ENCODE measurements at places on chromosomes 3 and 15.

DNA sequence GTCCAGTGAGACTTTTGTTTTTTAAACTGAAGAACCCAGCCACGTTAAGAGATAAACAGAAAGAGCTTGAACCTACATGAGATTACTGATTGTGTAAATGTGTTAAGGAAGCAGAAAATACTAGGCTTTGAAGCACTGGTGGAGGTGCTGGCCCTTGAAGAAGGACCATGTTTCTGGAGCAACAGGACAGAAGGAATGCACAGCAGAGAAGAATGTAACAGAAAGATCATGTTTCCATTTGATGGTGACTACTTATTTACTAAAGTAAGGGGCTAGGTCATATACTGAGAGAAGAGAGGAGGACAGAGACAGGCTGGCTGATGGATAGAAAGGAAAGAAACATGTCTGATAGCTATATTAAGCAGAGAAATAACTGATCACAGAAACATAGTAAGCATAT lies 88.8 kb downstream of the CLASP2 start:
- no peak for DNase-seq

- DNase-seq, result no peak
Measured at GRCh38 chr15:81166636-81167305, 29.9 kb upstream of the IL16 start.

- DNase-seq, result no peak
Measured at GRCh38 chr15:61049934-61050333, 179.2 kb downstream of the RORA start.

GRCh38 chr3:68974711-68975110 lies 38.8 kb downstream of the EOGT start:
- DNase-seq, result no peak

DNA sequence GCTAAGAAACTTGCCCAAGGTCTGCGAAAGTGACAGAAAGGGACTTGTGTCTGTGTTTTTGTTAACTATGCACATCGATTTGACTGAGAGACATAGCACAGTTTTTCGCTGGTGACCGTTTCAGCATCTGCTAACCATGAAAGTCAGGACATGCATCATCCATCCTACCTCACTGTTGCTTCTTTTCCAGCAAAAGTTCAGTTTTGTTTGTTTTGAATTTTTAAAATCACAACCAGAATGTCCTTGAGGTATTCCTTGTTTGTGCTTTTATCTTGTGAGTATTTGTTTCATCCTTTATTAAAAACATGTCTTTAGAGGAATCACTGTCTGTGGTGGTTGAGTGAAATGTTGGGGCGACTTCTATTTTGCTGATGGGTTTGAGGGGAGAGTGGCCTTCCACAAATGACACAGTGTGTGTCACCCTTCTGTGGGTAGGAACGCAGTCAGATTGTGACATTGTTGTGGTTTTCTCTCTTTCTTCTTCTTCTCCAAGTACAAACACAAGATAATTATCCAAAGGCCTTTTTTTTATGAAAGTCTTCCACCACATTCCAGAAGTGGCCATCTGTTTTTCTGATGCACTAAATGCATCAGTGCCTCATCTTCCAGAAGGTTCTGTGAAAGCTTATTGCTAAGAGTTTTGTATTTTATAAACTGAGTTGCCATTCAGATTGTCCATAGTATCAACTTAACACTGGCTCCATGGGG lies 214.4 kb upstream of the NR2E3 start:
- no peak for DNase-seq

GRCh38 chr3:52852419-52852818 lies 17.6 kb upstream of the MUSTN1 start:
- no peak for DNase-seq

- DNase-seq, result no peak
Measured at GRCh38 chr3:194508491-194509453, 22.0 kb upstream of the ATP13A3 start.

DNA sequence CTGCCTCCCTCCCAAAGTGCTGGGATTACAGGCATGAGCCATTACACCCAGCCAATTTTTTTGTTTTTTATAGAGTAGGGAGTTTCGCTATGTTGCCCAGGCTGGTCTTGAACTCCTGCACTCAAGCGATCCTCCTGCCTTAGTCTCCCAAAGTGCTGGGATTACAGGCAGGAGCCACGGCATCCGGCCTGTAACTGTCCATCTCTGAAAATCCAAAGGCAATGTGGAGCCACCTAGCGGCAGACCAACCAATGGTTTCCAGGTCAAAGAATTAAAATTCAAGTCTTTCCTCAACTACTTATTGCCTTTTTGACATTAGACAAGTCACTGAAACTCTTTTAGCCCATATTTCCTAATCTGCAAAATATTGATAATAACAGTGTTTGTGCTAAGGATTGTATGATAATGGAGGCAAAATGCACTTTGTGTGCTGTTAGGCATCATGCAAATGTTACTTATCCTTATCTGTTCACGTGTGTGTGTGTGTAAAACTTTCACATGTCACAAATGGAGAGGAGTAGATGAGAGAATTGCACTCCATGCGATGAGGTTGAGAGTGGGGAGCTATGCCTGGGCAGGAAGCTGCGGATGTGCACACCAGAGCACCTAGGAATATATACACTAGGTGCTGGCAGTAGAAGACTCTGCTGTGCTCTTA lies 48.7 kb downstream of the COL8A1 start:
- peak; percentile 45 for DNase-seq

DNA sequence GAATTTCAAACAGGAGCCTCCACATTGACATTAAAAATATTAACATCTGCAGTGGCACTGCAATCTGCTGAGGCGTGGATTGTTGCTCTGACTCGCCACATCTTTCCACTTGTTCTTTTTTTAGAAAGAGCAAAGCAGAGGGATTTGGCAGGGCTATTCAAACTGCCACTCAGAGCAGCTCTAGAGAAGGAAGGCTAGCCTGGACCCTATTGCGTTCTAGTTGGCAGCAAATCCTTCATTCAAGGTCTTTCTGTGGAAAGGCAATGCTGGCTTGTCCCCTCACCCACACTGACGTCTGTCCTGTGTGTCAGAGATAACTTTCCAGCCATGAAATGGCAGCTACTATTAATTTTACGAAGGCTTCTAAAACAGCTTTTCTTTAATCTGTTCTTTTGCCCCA lies 483.2 kb upstream of the SGO1 start:
- no peak for DNase-seq

GRCh38 chr15:101152914-101153313 lies 98.9 kb downstream of the CHSY1 start:
- DNase-seq, result no peak

- DNase-seq, result no peak
Measured at GRCh38 chr3:151837057-151837456, 23.1 kb downstream of the AADAC start.

DNA sequence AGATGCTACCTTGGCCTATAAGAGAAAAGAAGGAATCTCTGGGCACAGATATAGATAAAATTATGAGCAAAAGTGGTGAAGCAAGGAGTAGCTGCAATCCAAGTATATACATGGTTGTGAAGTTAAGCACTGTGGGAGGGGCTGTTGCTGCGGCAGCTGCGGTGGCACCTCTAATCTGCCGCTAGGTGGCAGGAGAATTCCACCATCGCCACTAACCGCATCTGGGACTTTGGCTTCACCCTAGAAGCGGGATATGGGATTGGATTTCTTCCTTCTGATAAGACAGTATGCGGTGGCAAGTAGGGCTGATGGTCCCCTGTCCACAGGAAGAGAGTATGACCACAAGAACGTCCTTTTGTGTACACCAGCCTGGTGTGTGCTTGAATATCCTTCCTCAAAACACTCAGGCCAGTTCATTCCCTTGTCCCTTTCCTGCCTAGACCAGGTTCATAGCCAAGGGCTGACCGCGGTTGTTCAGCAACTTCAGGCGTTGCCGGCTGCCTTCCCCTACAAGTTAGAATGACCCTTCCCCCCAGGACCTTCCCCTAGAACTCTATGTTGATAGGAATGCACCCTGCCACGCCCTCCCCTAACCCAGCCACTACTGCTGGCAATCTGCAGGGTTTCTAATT lies 5.1 kb downstream of the MAGEL2 start:
- DNase-seq, result no peak

GRCh38 chr3:155581579-155581978 lies 163.3 kb downstream of the PLCH1 start:
- no peak for DNase-seq

DNA sequence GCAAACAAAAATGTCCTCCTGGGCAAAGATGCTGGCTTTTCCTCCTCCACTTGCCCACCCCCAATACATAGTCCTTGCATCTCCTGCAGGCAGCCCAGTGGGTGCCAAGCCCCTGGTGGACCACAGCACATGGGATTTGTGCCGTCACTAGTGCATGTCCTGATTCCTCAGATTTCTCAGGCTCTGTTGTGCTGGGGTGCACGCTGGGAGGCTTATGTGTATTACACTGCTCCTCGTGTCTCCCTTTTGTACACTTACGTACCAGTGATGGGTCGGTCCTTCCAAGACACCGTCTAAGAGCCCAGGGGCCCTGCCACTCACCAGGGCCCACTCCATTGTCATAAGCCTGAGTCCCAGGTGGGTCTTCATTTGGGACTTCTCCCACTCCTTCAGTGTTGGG lies 70.1 kb downstream of the PLXNA1 start:
- DNase-seq, result no peak

DNA sequence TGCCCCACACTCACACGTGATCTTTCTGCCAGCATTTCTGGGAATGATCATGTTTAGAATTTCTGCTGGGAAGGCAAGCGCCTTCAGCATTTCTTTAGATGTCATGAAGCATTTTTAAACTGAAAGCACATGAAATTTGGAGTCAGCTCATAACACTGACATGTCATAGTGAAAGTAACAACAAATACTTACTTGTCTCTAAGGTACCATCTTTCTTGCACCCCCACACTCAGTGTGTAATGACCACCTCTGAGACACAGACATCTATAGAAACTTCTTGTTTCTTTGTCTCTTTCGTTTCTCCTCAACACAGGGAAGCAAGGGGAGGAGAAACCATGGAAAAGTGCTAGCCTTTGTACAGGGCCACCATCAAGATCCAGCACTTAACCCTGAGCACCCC lies 171.7 kb downstream of the RORA start:
- DNase-seq, result no peak

GRCh38 chr15:52738311-52738710 lies 51.8 kb downstream of the ONECUT1 start:
- DNase-seq, result no peak
